ENCODE measurements at places on chromosomes 11 and 22. TPM values are rescaled to one million over a fixed set of nuclear protein-coding genes. Genes with fewer than 3 reads are reported as not detected.

GRCh38 chr11:117217141-117218084, 14.5 kb downstream of the PCSK7 start:
- DNase-seq = peak; percentile 53

DNA sequence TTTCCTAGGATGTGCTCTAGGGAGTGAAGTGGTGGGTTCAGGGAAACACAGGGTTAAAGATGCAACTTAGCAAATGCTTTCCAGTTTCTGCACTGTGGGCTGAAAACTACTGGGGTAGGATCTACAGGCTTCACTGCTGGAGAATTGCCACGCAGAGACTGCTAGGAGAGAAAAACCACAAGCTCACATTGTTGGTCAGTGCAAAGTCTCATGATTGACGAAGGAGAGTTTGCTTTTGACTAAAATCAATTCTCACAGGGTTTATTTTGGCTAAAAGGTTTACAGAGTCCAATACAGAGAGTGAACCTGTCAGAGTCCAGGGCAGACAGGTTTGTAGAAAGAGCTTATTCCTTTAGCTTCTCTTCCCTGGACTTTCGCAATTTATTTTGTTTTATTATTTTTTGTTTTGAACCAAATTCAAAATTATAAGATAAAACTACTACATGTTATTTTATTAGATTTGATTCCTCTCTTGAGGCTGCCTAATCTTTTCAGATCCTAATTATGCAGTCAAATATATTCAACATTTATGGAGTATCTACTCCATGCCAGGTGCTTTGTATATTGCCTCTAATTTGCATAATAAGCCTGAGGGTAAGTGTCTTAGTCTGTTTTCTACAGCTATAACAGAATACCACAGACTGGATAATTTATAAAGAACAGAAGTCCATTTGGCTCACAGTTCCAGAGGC, 64.7 kb downstream of the MTNR1B start:
- DNase-seq = peak; percentile 25

- DNase-seq = peak; percentile 19
Observed at GRCh38 chr11:17473071-17473744, 3.4 kb downstream of the ABCC8 start.

The CNGA4 gene
- total RNA-seq = not detected

All from LHCN-M2 (cell line).